ENCODE measurements at places on chromosomes 13 and 19.
A peak's percentile ranks its signal among the peaks of the same experiment; 100 is the strongest.

- DNase-seq = peak; percentile 67
Observed at GRCh38 chr19:37007587-37008220, 70.5 kb upstream of the ZNF420 start.

- DNase-seq = no peak
Observed at GRCh38 chr19:3119693-3120380, 16.0 kb upstream of the GNA15 start.

DNA sequence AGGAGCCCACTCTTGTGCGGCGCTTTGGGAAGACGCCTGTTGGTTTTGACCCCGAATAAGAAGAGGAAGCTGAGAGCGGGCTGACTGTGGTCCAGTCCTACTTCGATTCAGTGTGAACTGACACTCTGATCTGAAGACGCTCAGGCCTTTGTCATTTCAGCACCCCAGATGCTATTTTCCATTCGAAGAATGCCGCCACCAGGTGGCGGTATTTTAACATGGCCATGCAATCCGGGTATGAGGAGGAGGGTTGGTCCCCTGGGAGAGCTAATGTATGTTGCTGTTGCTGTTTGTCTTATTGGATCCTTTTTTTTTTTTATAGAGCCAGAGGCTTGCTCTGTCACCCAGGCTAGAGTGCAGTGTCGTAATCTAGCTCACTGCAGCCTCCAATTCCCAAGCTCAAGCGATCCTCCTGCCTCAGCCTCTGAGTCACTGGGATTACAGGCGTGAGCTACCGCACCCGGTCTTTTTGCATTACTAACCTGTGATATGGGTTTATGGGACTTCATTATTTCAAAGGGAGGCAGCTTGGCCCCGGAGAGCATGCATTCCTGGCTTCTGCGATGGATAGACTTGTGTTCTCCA lies 803 bp upstream of the TIMM44 start:
- peak; percentile 64 for DNase-seq

- no peak for DNase-seq
Observed at GRCh38 chr19:5530701-5531100, 37.1 kb downstream of the TINCR start.

DNA sequence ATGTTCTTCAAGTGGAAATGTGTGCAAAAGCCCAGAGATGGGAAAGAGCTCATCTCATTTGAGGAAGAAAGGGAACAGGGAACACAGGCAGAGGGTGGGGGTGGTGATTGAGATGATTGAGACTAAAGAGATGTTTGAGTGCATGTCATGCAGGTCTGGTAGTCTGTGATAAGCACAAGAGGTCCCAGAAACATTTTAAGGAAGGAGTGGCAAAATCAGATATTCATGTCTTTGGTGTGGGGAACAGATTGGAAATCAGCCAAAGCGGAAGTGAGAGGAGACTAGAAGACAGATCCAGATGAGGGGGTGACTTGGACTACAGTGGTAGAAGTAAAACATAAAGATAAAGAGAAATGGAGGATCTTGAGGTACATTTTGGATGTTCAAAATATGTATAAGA lies 39.4 kb upstream of the DACH1 start:
- DNase-seq = no peak

DNA sequence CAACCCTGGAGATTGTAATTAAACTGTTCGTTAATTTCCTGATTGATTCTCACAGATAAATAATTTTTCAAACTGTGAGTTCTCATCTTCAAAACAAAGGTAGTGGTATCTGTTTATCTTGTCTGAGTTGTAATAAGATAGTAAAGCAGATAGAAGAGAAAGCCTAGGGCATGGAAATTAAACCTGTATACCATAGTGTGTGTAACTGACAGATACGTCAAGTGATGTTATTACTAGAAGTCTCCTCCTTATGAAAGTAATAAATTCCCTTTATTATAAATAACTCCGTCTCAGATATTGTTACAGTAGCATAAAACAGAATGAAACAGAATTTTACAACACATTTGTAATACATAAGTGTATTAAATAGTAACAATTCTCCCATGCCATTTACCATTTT lies 1065.1 kb downstream of the SLITRK1 start:
- DNase-seq = no peak

DNA sequence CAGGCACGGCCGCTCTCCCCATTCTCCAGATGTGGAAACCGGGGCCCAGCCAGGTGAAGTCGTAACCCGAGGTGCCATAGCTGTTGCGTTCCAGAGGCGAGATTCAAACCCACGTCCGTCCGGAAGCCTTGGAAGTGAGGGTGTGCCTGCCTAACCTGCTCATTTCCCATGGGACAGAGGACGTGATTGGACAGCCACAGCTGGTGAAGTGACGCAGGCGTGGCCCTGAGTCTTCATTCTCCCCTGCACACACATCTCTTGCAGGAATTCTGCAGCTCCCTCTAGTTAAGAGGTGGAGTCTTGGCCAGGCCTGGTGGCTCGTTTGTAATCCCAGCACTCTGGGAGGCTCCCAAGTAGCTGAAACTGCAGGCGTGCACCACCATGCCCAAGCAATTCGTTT lies 16.8 kb downstream of the MEIS3 start:
- no peak for DNase-seq

- no peak for DNase-seq
Observed at GRCh38 chr19:3482507-3483225, 575 bp downstream of the SMIM44 start.

DNA sequence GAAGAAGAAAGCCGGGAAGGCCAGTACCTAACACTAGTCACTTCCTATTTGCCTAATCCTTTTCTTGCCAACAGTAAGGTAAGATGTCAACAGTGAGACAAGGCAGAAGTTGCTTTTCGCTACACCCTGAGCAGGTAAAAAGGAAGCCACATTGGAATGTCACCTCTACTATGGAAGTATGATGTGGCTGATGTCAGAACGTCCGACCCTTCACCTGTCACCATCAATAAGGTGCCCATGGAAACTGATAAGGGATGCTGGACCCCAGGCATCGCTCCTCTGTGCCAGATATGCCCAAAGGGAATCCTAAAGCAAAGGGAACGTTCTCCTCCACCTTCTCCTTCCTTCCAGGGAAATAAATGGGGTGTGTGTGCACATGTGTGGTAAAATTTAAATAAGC lies 34.3 kb downstream of the COL4A1 start:
- DNase-seq = no peak

- DNase-seq = no peak
Observed at GRCh38 chr13:79740991-79741390, 260.0 kb downstream of the NDFIP2 start.

- no peak for DNase-seq
Observed at GRCh38 chr19:13842291-13843103, 34.4 kb upstream of the NANOS3 start.

DNA sequence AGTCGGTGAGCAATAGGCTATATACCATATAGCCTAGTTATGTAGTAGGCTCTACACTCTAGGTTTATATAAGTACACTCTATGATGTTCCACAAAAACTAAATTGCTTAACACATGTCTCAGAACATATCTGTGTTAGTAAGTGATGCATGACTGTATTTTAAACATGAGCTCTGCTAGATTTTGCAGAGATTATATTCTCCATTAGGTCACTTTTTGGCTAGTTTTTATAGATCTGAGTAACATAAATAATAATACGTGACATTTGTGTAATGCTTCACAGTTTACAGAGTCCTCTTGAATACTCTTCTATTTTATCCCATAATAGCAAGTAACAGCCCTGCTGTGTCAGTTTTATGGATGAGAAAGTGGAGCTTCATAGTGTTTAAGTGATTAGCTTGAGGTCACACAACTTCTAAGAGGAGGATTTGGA lies 47.8 kb downstream of the NDFIP2 start:
- DNase-seq = no peak

DNA sequence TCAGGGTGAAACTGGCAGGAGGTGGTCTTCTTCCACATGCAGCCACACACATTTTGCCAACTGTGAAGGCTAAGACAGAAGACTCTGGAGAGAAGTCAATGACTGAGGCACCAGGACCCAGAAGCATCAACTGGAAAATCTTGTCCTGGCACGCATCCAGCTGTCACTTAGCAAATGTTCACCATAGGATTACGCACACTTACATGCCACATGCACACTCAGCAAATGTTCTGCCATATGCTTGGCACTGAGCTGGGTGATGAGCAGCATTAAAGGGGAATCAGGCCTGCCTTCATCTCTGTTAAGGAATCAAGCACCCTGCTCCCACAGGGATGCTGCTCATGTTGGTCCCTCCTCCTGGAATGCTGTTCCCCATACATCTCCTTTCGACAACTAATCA lies 5.1 kb downstream of the ZNF599 start:
- DNase-seq = no peak

DNA sequence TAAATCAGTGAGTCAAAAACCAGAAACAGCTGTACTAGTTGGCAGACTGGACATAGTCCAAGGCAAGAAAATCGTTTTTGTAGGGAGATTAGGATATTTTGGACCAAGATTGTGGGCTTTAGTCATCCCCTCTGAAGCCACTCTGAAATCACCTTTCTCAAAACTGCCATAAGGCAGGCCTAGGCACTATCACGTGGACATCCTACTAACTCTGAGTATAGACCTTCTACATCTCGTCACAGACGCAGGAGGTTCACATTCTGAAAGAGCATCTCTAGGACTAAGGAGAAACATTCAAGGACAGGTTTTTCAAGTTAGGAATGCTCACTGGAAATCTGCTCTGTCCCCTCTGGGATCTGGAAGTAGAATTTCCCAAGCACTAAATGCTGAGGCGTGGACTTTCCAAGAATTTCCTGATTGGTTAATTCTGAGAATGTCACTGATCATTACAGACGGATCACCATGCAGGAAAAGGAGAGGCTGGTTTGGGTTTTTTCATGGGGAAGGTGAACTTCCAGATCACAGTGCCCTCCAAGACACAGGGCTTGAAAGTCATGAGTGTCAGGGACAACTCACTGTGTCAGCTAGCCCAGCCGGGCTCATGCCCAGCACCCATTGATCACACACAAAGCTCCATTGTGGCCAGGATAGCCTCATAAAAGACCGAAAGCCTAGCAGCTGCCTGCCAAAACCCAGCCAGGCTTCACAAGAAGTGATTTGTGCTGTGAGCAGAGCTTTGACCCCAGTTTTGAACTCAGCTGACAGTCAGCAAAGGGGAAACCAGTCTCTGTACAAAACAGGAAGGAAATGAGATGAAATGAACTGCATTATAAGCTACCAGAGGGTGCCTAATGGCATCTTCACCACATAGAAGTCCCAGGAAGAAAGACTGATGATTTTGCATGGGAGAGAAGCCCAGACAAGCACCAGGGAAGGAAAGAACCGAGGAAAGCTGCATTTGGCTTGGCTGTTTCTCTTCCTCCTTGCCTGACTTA lies 2.7 kb upstream of the RUBCNL start:
- no peak for DNase-seq

GRCh38 chr19:47002106-47002766 lies 17.4 kb upstream of the NPAS1 start:
- DNase-seq = no peak

DNA sequence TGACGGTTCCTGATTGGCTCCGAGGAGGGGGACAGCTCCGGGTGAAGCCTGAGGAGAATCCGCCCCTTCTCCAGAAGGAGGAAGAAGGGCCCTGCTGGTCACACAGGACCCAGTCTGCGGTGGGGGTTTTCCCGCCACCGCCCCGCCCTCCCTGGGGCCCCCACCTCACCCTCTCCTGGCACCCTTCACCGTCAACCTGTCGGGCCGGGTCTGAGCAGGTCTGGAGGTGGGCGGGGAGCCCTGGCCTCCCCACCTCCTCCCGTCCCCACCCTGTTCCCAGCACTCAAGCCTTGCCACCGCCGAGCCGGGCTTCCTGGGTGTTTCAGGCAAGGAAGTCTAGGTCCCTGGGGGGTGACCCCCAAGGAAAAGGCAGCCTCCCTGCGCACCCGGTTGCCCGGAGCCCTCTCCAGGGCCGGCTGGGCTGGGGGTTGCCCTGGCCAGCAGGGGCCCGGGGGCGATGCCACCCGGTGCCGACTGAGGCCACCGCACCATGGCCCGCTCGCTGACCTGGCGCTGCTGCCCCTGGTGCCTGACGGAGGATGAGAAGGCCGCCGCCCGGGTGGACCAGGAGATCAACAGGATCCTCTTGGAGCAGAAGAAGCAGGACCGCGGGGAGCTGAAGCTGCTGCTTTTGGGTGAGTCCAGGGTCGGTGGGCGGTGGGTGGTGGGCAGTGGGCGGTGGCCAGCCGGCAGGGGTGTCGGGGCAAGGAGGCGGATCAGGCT lies at the start of gene GNA15:
GNA15 (plus strand) TSS at position 73 of the 723 bp plus-strand sequence; CDS start at position 491, 418 bp downstream.
- no peak for DNase-seq

GRCh38 chr19:14089662-14090508 lies 666 bp downstream of the SAMD1 start:
- no peak for DNase-seq

DNA sequence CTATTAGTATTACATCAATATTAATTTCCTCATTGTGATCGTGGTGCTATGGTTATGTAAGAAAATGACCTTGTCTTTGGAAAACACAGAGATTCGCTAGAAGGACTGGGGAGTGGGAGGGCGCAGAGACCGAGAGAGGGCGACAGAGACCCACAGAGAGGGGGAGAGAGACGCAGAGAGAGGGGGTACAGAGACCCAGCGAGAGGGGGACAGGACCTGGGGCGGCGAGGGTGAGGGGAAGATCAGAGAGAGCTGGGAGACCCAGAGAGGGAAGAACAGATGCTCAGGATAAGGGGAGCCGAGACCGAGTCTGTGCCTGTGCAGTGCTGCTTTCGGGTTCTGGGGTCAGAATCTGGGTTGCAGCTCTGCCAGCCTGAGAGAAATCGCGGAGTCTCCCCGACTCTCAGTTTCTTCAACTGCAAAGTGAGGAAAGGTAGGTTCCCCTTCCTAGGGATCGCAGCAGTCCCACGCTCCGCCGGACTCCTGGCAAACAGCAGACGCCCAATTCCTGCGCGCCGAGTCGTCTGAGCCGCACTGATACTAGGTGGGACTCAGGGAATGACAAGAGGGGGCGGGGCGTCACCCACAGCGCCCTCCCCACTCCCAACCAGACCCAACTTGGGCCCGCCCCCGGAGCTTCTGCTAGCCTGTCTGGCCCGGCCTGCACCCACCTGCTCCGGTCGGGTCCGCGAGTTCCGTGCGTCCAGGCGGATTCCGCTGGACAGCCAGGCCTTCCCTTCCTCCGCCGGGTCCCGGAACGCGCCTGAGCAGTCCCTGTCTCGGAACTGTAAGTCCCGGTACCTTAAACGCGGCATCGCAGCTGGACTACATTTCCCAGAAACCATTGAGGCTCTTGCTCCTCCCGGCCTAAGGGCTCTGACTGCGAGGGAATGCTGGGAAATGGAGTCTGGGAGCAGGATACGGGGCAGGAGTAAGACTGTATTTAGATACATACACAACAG lies 15.3 kb downstream of the IZUMO2 start:
- DNase-seq = peak; percentile 82

- no peak for DNase-seq
Observed at GRCh38 chr19:30154410-30154809, 212.4 kb downstream of the URI1 start.

DNA sequence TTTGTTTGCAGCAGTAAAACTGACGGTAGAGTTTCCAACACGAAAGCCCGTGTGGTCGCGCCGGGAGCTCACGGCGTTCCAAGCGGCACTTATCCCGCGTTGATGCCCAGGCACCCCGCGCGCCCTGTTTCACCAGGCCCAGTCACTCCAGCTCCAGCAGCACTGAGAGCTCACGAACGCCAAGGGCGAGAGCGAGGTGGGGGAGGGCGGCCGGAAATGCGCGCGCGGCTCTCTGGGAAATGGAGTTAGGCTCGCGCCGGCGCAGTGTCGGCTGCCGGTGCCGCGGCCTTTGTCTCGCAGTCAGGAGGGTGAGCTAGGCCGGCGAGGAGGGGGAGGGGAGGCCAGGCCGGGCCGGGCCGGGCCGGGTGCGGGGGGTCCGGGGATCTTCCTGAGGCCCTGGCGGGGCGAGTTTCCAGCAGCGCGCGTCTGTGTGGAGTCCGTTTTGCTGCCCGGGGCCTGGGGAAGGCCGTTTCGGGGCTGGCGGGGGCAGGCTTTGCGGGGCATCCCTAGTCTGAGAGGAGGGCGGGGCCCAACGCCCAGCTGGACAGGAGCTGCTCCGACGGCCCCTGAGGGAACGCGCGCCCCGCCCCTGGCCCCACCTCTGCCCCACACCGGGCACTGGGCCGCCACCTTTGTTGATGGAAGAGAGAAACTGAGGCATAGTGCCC lies at the start of gene ZNF135:
ZNF135 (plus strand) TSS at position 280 of the 668 bp plus-strand sequence. CDS start 721 bp downstream, outside the sequence.
- peak; percentile 75 for DNase-seq

Measured in NCI-H2227 treated with DMSO at 0.1 percent for 48 hours (cell line).